ENCODE measurements at places on chromosomes 11 and 22. TPM values are rescaled to one million over a fixed set of nuclear protein-coding genes. Genes with fewer than 3 reads are reported as not detected.

The FADS2 gene
- 52.3 TPM for total RNA-seq

The HBD gene
- total RNA-seq, result not detected

The INS gene
- not detected for total RNA-seq

The SLC7A4 gene
- total RNA-seq, result not detected

The IFITM2 gene
- total RNA-seq, result 82.6 TPM

The RAB38 gene
- total RNA-seq, result 1.9 TPM

The MOGAT2 gene
- total RNA-seq, result not detected

The TCN2 gene
- total RNA-seq, result 25.6 TPM

The SCN2B gene
- total RNA-seq, result not detected

The MUC5AC gene
- total RNA-seq, result not detected

The NOX4 gene
- 32.3 TPM for total RNA-seq

The SLC22A25 gene
- not detected for total RNA-seq

The POTEH gene
- total RNA-seq, result not detected

The RAB3IL1 gene
- 2.8 TPM for total RNA-seq

The BIRC3 gene
- 17.7 TPM for total RNA-seq

The GAB4 gene
- not detected for total RNA-seq

The OR51B2 gene
- not detected for total RNA-seq

The MUC6 gene
- total RNA-seq, result not detected

The SMTNL1 gene
- not detected for total RNA-seq

The BARX2 gene
- not detected for total RNA-seq

The BAIAP2L2 gene
- 0.19 TPM for total RNA-seq

The TMEM191B gene
- total RNA-seq, result 2.4 TPM

The SART1 gene
- total RNA-seq, result 48.0 TPM

The C11orf42 gene
- total RNA-seq, result not detected

The SAA1 gene
- total RNA-seq, result not detected

The MPEG1 gene
- total RNA-seq, result 0.06 TPM

The PTPN5 gene
- total RNA-seq, result not detected

All from bladder microvascular endothelial cell (primary cell).